ENCODE measurements at places on chromosomes 1 and 21. TPM values are rescaled to one million over a fixed set of nuclear protein-coding genes. Genes with fewer than 3 reads are reported as not detected.
A peak's percentile ranks its signal among the peaks of the same experiment; 100 is the strongest.

DNA sequence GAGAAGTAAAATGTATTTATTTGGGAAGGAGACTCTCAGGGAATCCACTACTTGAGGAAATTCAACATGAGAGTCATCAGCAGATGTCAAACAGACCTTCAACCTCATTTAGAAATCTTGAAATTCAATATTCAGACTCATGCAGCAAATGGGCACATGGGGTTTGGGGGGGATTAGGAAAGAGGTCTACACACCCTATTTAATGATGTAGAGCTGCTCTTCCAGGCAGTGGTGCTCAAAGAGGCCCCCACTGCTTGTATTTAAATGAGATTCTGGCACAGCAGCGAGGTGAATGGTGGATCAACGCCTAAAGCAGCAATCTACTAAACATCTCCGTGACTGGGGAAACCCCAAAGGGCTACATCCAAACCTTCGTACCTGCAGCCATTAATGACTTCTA lies 213.2 kb upstream of the C8B start:
- DNase-seq = no peak

DNA sequence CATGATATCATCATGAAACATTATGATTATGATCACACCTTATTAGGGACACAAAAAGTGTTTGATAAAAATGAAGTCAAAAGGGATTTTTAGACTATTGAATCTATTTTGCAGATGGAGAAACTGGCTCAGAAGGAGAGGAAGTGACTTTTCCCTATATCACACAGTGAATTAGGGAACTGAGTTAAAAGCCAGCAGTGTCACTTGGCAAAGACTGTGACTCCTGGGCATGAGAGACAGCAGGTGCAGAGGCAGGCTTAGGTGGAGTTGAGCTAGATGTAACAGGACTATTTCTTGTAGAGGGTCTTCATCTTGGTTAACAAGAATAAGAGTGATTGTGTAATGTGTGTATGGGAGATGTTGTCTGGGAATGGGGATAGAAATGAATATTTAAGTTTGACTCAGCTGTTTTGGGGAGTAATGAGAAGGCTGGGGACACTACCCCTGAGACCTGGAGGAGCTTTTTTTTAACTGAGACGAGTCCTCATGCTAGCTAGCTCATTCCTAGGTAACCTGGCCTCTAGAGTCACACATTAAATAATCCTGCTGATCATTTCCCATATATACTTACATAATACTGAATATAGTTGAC lies 1.0 kb upstream of the CD84 start:
- no peak for DNase-seq

DNA sequence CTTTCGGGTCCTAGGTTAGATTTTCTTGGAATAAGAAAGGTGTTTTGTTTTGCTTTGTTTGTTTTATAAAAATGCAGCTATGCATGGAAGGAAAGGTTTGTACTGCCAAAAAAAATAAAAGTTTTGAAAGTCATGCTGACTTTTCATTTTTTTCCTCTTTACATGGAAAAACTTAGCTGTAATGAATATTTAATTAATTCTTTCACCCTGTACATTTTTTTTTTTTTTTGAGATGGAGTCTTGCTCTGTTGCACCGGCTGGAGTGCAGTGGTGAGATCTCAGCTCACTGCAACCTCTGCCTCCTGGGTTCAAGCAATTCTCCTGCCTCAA lies 48.7 kb downstream of the NENF start:
- DNase-seq = no peak

The INAVA gene
- total RNA-seq = 2.8 TPM

GRCh38 chr1:1432951-1433803 lies 2.3 kb upstream of the VWA1 start:
- DNase-seq = no peak

- DNase-seq = peak; percentile 75
Observed at GRCh38 chr1:201751872-201752271, 77.1 kb upstream of the IPO9 start.
